Esophagus squamous epithelium (tissue), 5 donors: ENCODE measurements at places on chromosomes 2 and 18.

DNA sequence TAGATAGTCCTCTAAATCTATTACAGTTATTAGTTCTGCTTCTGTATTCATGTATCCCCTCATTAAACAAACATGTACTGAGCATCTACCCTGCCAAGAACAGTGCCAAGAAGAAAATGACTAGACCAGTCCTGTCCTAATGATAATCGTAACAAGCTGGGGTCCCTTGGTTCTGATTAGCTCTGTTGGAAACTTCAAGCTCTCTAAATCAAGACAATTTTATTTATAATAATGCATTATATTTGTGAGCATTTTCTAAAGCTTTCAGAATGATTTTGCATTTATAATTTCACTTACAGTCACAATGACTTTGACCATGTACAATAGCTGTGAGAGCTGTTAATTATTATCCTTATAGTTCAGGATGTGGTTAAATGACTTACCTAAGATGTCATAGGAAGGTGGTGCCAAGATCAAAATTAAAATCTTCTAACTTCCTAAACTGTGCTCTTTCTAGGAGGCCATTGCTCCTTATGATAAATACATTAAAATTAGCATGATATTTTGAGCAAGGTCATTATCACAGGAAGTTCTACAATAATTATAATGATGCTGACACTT lies 336.5 kb upstream of the SLC39A10 start:
- DNase-seq, result no peak

- DNase-seq, result no peak
Observed at GRCh38 chr18:6807515-6808257, 78.2 kb downstream of the ARHGAP28 start.

- DNase-seq, result no peak
Observed at GRCh38 chr2:186561467-186562208, 28.2 kb upstream of the ITGAV start.

DNA sequence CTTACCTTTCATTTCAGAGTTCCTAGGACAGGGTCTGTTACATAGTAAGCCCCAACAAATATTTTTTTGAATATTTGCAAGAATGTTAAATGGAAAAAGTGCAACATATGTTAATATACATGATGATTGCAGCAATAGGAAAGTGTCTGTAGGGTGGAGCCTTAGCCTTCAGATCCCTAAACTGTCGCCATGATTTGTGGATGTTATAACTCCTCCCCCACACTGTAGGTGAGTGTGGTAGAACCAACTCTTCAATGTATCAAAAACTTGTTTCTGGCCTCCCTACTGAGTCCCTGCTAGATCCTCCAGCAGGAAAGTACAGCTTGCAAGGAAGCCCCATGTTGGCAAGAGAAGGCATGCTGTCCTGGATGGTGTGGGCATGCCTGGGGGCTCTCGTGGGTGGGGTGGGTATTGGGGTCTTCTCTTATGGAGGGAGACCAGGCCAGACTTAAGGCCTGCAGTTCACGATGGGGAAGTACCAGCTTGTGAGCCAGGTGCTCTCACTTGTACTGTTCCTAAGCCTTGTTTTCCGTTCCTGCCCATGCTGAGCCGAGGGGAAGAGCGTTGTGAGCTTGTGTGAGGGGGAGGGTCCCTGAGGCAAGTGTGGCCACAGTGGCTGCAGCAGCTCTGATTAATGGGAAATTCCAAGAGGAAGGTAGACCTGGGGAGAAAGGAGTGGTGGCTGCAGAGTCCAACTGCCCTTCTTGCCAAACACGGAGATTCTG lies 11.4 kb downstream of the FHOD3 start:
- DNase-seq, result no peak

- no peak for DNase-seq
Observed at GRCh38 chr2:118539290-118539689, 308.2 kb downstream of the EN1 start.
